CD4-positive, alpha-beta T cell treated with Interleukin-15 for 4 hours (primary cell): ENCODE measurements at places on chromosomes 3 and 15.

DNA sequence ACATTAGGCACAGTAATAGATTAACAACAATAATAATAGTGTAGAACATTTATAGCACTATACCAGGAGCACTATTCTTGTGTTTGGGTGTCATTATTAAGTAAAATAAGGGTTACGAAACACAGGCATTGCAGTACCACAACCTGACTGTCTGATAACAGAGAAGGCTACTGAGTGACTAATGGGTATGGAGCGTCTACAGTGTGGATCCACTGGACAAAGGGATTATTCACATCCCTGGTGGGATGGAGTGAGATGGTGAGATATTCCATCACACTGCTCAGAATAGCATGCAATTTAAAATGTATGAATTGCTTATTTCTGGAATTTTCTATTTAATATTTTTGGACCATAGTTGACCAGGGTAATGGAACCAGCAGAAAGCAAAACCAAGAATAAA, 18.2 kb downstream of the MINDY4B start:
- DNase-seq, result no peak

- DNase-seq, result no peak
These were observed 205.0 kb downstream of the OSBPL10 start for GRCh38 chr3:31776016-31776415.

DNA sequence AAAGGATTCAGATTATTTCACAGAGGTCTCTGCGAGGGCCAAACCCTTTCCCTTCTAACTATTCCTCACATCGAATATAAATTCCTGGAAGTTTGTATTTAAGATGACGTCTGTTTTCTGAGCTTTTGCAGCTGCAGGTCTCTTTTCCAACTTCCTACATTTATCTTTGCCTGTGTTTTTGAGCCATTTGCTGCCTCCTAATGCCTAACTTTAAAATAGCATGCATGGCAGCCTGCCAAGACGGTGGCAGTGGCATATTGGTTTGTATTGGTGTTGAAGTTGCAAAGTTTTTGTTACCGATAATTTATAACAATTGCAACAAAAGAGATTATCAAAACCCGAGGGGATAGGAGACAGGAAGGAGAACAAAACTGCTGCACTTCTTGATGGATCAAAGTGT, 187.1 kb upstream of the DNAJC19 start:
- no peak for DNase-seq

GRCh38 chr3:100214574-100214964, 46.2 kb upstream of the TBC1D23 start:
- no peak for DNase-seq

GRCh38 chr15:40845511-40846284, 1.9 kb downstream of the SPINT1 start:
- DNase-seq, result no peak

DNA sequence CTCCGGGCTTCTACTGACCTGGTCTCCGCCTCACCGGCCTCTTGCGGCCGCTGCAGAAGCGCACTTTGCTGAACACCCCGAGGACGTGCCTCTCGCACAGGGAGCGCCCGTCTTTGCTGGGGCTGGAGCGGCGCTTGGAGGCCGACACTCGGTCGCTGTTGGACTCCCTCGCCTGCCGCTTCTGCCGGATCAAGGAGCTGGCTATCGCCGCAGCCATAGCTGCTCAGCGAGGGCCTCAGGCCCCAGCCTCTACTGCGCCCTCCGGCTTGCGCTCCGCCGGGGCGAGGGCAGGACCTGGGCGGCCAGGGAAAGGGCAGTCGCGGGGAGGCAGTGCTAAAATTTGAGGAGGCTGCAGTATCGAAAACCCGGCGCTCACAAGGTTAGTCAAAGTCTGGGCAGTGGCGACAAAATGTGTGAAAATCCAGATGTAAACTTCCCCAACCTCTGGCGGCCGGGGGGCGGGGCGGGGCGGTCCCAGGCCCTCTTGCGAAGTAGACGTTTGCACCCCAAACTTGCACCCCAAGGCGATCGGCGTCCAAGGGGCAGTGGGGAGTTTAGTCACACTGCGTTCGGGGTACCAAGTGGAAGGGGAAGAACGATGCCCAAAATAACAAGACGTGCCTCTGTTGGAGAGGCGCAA, 319.2 kb downstream of the FGF12 start:
- DNase-seq, result no peak

DNA sequence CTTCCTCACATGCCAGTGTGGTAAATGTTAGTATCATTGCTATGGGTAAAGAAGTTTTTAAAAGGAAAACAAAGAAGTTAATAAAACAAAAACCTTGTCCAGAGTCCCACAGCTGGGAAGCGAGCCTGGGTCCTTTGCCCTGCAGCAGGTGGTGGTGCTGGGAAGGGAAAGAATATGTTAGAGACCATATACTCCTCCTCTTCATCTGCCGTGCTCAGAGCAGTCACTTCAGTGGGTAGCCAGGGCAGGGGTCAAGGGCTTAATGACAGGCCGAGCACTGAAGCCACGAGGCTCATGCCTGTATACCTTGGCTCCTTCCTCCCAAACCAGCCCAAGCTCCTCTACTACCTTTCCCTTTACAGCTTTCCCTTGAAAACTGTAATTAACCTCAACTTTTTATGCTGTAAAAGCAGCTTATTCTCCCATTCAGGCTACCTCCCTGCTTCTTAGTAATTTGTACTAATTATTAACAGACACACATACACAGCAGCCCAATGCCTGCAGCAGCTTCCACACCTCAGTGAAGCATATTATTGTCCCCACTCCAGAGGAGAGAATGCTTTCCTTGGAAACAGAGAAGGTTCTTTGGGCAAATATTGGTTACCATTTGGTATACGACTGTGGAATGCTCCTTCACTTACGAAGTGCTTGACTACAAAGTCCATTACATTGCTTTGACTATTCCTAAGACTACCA, 362.1 kb downstream of the EPHB1 start:
- DNase-seq, result no peak

GRCh38 chr3:140441006-140441405, 236.9 kb upstream of the TRIM42 start:
- no peak for DNase-seq

- no peak for DNase-seq
These were observed 16.3 kb downstream of the BMF start for GRCh38 chr15:40092256-40092978.

DNA sequence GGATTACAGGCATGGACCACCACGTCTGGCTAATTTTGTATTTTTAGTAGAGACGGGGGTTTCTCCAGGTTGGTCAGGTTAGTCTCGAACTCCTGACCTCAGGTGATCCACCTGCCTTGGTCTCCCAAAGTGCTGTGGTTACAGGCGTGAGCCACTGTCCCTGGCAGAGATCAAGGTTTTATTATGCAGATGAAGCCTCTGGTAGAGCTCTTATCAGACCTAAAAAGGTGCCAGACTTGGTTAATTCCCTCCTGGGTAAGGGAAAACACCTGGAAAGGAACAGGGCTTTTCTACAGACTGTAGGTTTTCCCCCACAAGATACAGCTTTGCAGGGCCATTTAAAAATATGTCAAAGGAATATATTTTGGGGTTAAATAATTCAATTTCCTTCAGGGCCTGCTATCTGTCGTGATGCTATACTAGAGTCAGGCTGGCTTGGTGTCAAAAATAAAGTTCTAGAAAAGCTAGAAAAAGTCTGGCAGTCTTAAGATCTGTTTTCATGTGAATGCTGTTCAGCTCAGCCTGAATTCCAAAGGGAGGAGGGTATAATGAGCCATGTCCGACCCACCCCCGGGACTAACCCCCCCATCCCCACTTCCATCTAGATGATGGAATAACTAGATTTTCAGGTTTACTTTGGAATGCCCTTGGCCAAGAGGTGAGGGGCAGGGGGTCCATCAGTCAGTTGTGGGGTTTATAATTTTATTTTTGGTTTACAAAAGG, 1.9 kb upstream of the BLOC1S6 start:
- DNase-seq, result no peak

GRCh38 chr15:71325481-71325880, 210.2 kb downstream of the THSD4 start:
- DNase-seq, result no peak

- no peak for DNase-seq
These were observed 10.0 kb downstream of the ATR start for GRCh38 chr3:142568393-142569017.

DNA sequence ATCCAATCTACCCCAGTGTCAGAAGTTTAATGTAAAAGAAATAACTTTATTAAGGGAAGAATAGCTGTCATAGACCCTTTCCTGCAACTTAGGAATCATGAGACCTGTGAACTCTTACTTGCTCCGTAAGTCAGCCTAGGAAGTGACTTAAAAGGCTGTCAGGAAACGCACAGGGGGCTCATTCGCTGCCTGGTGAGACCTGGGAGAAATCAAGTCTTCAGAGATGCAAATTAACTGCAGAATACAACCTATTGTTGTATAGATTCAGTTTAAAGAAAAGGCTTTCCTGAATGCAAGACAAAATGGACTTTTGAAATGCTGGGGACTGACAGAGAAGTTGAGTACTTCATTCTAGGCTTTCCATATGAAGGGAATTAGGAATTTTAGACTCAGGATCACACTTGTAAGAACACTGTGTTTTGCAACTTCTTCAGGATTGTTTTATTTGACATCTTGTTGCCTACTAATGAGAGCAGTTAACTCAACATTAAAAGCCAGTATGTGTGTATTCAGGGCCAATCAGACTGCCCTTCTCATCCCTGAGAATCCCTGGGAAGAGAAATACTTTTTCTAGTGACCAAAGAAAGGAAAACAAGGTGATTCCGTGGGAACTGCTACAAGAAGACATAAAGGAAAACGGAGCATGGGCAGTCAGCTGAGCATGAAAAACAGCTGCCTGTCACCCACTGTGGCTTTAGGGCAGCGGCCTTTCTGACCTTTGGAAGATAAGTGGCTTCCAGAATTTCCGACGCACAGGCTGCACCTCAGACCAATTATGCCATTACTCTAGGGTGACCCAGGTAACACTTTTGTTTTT, 18.5 kb upstream of the DPPA4 start:
- no peak for DNase-seq

- no peak for DNase-seq
These were observed 957.2 kb downstream of the TUSC7 start for GRCh38 chr3:117666812-117667211.

DNA sequence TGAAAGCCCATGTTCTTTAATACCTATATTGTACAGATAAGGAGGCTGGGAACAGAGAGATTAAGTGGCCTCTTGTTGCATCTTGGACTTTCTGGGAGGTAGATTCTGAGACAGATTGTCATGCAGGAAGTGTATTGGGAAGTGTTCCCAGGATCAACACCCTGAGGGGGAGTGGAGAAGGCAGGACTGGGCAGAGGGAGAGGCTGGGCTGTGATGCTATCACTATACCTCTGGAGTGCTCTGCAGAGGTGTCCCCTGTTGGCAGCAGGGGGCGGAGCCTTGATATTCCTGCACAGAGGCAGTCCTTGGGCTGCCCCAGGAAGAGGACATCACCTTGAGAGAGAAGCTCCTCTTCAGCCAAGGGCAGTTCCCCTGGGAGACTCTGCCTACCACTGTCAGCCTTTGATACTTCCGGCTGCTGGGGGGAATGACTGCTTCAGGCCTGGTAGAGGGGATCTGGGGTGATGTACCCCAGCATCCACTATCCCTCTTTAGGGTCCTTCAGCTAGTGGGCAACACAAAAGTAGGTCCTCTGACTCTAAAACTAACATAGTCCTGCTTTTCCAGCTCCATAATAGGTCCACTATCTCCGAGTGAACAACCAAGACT, 97.4 kb upstream of the RNU6-1 start:
- no peak for DNase-seq

- DNase-seq, result peak; percentile 36
These were observed 40.4 kb downstream of the DNAJB8 start for GRCh38 chr3:128426128-128426921.

DNA sequence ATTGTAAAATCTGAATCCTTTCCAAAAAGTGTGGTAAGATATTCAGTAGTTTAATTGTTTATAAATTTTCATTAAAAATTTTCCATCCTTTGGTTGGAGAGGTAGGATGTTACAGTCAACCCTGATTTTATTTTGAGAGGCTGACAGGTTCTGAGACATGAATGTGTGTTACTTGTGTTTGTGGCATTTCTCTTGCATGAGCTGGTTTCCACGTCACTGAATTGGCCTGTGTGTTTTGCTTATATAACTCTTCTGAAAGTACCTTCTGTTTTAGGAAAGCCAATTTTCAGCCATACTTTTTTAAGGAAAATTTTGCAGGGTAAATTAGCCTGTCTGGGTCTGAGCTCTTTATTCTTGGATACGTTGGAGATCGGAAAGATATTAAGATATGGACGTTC, 30.7 kb downstream of the PXYLP1 start:
- DNase-seq, result no peak

- DNase-seq, result no peak
These were observed 805.5 kb downstream of the IGSF11 start for GRCh38 chr3:118229196-118229595.

- DNase-seq, result no peak
These were observed 50.3 kb downstream of the SYNPR start for GRCh38 chr3:63328365-63328764.

GRCh38 chr15:52052066-52052935, 33.3 kb downstream of the MAPK6 start:
- no peak for DNase-seq

- no peak for DNase-seq
These were observed 291.6 kb upstream of the TGFBR2 start for GRCh38 chr3:30314757-30315325.

- DNase-seq, result no peak
These were observed 17.1 kb upstream of the RFC4 start for GRCh38 chr3:186823386-186823785.

DNA sequence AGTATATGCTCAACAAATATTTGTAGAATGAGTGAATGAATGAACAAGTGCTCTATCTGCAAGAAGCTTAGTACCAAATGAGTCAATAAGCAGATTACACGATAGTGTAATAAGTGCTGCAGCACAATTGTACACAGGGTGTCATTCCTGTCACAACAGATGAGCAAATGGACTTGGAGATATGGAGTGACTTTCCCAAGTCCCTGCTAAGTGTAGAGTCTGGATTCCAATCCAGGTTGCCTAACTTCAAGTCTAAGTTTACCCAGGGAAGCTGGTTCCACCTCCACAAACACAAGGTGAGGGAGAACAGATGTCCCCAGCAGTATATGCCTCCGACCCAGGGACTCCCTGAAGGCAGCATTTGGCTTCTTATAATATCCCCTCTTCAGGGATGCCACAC, 77.7 kb upstream of the RAD18 start:
- no peak for DNase-seq

- DNase-seq, result peak; percentile 62
These were observed 12.9 kb downstream of the SLCO3A1 start for GRCh38 chr15:91866371-91866905.

GRCh38 chr3:51751287-51751686, 27.8 kb downstream of the IQCF6 start:
- DNase-seq, result no peak

DNA sequence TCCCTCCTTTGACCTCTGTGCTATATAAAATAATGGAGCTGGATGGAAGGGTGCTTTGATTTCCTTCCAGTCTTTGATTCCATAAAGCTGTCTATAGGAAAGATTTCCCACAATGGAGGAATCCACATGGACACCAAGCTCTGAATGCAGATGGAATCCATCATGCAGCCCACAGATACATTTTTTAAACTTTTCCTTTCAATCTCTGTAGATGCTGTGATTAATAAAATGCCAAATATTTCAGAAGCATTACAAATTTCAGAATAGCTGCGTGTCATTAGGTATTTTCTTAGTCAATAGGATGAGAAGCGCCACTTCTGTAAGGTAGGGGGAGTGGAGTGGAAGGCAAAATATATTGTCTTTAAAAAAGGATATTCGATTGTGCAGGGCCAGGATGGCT, 489.0 kb downstream of the NTRK3 start:
- DNase-seq, result no peak

- DNase-seq, result no peak
These were observed 197.5 kb upstream of the LYSMD4 start for GRCh38 chr15:99930696-99931095.
